ENCODE measurements at places on chromosomes 5 and 9.

- no peak for DNase-seq
Measured at GRCh38 chr5:68227532-68228160, 12.1 kb downstream of the PIK3R1 start.

GRCh38 chr5:76388791-76389512 is 14.1 kb upstream of the IQGAP2 start:
- DNase-seq, result no peak

GRCh38 chr5:172389578-172390112 is 64.7 kb downstream of the SH3PXD2B start:
- no peak for DNase-seq

GRCh38 chr9:127903557-127904475 is 4.4 kb upstream of the ST6GALNAC6 start:
- DNase-seq, result no peak

- no peak for DNase-seq
Measured at GRCh38 chr9:105973951-105974351, 279.6 kb downstream of the TMEM38B start.

- DNase-seq, result no peak
Measured at GRCh38 chr5:150179019-150179620, 10.7 kb upstream of the SLC6A7 start.

Measured in NCI-H2171 (cell line).